ENCODE measurements at places on chromosomes 7 and 10.
A peak's percentile ranks its signal among the peaks of the same experiment; 100 is the strongest.

GRCh38 chr10:114347241-114347640 lies 57.1 kb downstream of the AFAP1L2 start:
- no peak overlapping the region for H3K4me3 ChIP-seq
- no peaks in the 10 kb centered on the region for H3K27me3 ChIP-seq
- H3K4me1 ChIP-seq, result peaks cover 32% of the 10 kb centered on the region
- DNase-seq, result no peak
- no peaks in the 10 kb centered on the region for H3K36me3 ChIP-seq
- peak overlapping the region; percentile 7 for H3K27ac ChIP-seq

- H3K27ac ChIP-seq, result peak overlapping the region; percentile 34
- no peaks in the 10 kb centered on the region for H3K36me3 ChIP-seq
- H3K27me3 ChIP-seq, result no peaks in the 10 kb centered on the region
- peaks cover 65% of the 10 kb centered on the region for H3K4me1 ChIP-seq
- DNase-seq, result peak; percentile 60
These were observed 14.6 kb downstream of the EPC1 start for GRCh38 chr10:32332299-32332750.

DNA sequence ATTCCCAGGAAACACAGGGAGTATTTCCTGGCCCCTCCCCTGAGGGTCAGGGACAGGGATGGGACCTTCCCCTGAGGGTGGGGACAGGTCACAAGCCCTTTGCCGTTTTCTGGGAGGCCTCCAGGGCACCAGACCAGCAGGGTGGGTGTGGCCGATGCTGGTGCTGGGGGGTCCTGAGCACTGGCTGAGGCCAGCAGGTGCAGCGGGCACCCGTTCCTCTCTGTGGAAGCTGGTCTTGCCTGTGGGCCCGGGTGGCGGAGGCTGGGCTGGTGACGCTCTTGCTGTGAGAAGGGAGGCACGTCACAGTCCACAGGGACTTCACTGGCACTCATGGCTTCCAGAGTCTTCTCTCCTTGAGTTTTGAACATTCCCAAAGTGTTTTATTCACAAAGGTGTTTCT lies 44.2 kb upstream of the CFAP46 start:
- no peak overlapping the region for H3K4me3 ChIP-seq
- no peaks in the 10 kb centered on the region for H3K36me3 ChIP-seq
- H3K27ac ChIP-seq, result no peak overlapping the region
- peaks cover 7% of the 10 kb centered on the region for H3K4me1 ChIP-seq
- H3K27me3 ChIP-seq, result peaks cover 2% of the 10 kb centered on the region
- no peak for DNase-seq

GRCh38 chr10:52442576-52442975 lies 128.5 kb downstream of the DKK1 start:
- no peak for DNase-seq
- no peak overlapping the region for H3K4me3 ChIP-seq
- H3K27me3 ChIP-seq, result no peaks in the 10 kb centered on the region
- H3K4me1 ChIP-seq, result no peaks in the 10 kb centered on the region

- no peaks in the 10 kb centered on the region for H3K4me1 ChIP-seq
- H3K27ac ChIP-seq, result no peak overlapping the region
- H3K36me3 ChIP-seq, result no peaks in the 10 kb centered on the region
- no peaks in the 10 kb centered on the region for H3K27me3 ChIP-seq
- DNase-seq, result no peak
These were observed 116.8 kb upstream of the MYO3A start for GRCh38 chr10:25817200-25817599.

DNA sequence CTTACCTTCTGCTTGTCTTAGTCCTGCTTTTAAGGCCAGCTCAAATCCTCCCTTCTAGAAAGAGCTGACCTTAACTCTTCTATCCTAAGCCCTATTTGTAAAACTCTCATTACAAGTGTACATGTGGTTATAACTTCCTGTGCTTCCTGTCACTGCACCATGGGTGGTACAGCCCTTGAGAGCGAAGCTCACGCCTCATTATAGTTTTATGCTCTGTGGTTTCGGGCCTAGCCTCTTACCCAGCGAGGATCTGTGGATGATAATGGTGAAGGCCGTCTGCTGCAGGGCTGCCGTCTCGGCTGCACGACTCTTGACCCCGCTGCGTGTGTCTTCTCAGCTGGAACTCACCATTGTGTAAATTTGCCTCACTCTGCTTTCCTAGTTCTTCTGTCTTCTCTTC lies 74.6 kb downstream of the CUL1 start:
- H3K4me1 ChIP-seq, result peaks cover 4% of the 10 kb centered on the region
- peaks cover 86% of the 10 kb centered on the region for H3K36me3 ChIP-seq
- no peak for DNase-seq
- peak overlapping the region; percentile 22 for H3K27ac ChIP-seq

Data from stomach (tissue), 19 donors.